ENCODE measurements at places on chromosomes 5 and 9. TPM values are rescaled to one million over a fixed set of nuclear protein-coding genes. Genes with fewer than 3 reads are reported as not detected.

The CDH9 gene
- total RNA-seq = not detected

The SMIM27 gene
- total RNA-seq = 1.3 TPM

The ADAMTS19 gene
- total RNA-seq = not detected

The SLC27A6 gene
- total RNA-seq = 0.40 TPM

The TRIM7 gene
- 13.3 TPM for total RNA-seq

The IFNA2 gene
- not detected for total RNA-seq

The SLC9A3 gene
- 5.9 TPM for total RNA-seq

The S1PR3 gene
- total RNA-seq = 8.1 TPM

The DNAJC21 gene
- 50.3 TPM for total RNA-seq

The PCDHB3 gene
- 3.0 TPM for total RNA-seq

Measured in thyroid gland (tissue), 4 donors.